ENCODE measurements at places on chromosomes 6 and 20. TPM values are rescaled to one million over a fixed set of nuclear protein-coding genes. Genes with fewer than 3 reads are reported as not detected.

DNA sequence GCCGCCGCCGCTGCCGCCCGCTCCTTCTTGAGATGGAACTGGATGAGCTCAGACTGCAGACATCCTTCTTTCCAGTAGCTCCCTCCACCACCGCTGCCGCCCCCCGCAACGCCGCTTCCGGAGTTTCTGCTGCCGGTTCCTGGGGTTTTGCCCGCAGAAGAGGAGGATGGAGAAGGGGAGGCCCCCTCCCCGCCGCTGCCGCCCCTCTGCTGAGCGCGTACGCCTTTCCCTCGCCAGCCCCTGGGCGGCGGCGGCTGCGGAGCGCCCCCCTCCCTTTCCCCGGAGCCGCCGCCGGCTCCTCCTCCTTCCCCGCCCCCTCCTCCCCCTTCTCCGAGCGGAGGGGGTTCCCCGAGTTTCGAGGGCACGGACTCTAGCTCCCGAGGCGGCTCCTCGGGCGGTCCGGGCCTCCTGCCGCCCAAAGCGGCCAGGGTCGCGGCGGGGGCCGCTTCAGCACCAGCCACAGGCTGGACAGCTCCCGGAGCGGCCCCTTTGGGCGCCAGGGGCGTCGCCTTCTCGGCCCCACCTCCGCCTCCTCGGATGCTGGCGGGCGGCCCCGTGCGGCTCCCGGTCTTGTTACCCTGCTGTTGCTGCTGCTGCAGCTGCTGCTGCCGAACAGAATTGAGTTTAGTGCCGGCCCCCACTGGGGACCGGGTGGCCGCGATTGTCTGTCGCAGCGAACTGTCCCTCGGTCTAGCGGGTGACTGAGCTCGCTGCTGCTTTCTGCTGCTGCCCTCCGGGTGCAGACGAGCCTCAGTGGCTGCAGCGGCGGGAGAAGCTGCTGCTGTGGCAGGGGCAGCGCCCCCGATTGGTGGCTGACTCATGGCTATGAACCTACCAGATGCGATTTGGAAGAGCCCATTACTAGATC is 3.1 kb downstream of the MTCL3 start:
- DNase-seq = no peak

DNA sequence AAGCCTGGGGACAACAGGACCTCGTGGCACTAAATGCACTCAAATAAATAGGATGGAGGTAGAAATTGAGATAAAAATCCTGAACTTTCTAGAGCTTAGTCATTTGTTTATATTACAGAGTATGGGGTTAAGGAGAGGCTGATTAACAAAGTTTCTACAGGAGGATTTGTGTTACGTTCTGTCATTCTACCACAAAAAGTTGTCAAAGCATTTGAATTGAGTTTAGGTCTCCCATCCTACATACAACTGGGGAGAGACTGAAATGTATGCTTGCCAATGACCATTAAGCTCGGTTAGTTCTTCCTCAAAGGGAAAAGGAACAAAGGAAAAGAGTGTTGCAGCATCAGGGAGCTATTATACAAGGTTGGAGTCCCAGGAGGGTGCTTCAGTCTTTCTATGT is 597.9 kb downstream of the COL12A1 start:
- DNase-seq = no peak

- no peak for DNase-seq
Observed at GRCh38 chr6:49305010-49305409, 158.0 kb downstream of the MMUT start.

- no peak for DNase-seq
Observed at GRCh38 chr6:12037798-12038197, 25.7 kb downstream of the HIVEP1 start.

Gene SNAI1
- total RNA-seq = not detected

Gene SLC24A3
- not detected for total RNA-seq

Gene UBR2
- 14.4 TPM for total RNA-seq

Gene YWHAB
- total RNA-seq = 179 TPM

Measured in kidney epithelial cell (primary cell).